ENCODE measurements at places on chromosomes 13 and 19.
A peak's percentile ranks its signal among the peaks of the same experiment; 100 is the strongest.

GRCh38 chr13:85935868-85936467 lies 136.7 kb upstream of the SLITRK6 start:
- DNase-seq, result no peak

GRCh38 chr13:29749401-29750182 lies 100.8 kb downstream of the UBL3 start:
- no peak for DNase-seq

- no peak for DNase-seq
These were observed 51.6 kb downstream of the USP12 start for GRCh38 chr13:27120011-27120410.

GRCh38 chr13:34587576-34587975 lies 354.5 kb upstream of the NBEA start:
- peak; percentile 25 for DNase-seq

DNA sequence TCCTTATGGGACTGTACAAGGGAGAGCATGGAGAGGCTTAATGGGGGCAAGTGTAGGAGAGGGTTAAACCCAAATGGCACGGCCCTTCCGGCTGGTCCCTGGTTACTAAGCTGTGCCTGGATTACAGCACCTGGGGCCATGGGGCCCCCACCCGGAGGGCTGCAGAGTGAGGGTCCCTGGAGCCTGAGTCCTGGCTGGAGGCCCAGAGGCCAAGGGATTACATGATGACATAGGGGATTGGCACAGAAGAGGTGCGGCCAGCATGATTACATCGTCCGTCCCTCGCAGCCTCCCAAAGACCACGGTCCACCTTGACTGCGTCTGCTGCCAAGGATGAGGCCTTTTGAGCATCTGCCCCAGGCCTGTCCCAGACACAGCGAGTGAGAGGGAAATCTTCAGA lies 149.4 kb downstream of the URI1 start:
- no peak for DNase-seq

GRCh38 chr13:35711909-35712308 lies 235.4 kb upstream of the MAB21L1 start:
- no peak for DNase-seq

DNA sequence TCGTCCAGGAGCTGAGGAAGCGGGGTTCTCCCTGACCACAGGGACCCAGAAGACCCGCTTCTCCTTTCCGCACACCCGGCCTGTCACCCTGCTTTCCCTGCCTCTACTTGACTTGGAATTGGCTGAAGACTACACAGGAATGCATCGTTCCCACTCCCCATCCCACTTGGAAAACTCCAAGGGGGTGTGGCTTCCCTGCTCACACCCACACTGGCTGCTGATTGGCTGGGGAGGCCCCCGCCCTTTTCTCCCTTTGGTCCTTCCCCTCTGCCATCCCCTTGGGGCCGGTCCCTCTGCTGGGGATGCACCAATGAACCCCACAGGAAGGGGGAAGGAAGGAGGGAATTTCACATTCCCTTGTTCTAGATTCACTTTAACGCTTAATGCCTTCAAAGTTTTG lies 18.9 kb downstream of the VASP start:
- peak; percentile 56 for DNase-seq

DNA sequence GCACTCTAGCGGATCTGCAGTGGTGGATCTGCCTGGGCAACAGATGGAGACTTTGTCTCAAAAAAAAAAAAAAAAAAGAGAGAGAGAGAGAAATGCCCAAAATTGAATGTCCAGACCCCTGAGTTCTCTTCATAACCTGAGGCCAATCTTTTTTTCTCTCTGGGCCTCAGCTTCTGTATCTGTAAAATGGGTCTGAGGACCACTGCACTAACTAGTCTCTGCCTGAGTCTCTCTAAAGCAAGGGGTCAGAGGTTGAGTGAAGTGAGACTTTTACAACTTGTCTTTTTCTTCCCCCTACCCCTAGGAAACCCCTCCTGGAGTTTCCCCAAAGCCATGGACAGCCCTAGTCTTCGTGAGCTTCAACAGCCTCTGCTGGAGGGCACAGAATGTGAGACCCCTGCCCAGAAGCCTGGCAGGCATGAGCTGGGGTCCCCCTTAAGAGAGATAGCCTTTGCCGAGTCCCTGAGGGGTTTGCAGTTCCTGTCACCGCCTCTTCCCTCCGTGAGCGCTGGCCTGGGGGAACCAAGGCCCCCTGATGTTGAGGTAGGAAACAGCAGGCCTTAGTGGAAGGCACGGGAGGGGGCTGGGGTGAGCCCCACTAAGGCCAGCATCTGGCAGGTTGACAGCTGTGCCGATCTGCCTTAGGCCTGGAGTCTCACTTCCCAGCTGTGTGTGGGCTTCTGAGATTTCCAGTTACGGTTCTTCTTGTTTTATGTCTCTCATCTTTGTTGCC lies 1.8 kb downstream of the TMEM91 start:
- DNase-seq, result peak; percentile 50

DNA sequence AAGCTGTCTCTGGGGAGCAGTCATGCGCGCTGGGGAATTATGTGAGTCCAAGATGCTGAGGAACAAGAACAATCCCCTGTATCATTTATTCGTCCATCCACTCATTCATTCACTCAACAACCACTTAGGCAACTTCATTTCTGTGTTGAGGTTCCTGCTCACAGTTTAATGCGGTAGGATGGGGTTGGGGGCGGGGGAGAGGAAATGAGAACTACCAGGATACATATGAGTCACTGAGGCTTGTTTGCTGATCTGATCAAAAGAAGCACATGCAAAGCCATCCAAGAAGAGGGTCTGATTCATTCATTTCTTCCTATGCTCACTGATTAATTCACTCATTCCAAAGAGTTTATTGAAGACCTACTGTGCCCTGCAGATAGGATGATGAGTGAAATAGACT lies 20.9 kb downstream of the ZNF536 start:
- no peak for DNase-seq

GRCh38 chr19:8490395-8490760 lies 12.1 kb downstream of the PRAM1 start:
- no peak for DNase-seq

- no peak for DNase-seq
These were observed 175.4 kb downstream of the KLF12 start for GRCh38 chr13:73958657-73959397.

DNA sequence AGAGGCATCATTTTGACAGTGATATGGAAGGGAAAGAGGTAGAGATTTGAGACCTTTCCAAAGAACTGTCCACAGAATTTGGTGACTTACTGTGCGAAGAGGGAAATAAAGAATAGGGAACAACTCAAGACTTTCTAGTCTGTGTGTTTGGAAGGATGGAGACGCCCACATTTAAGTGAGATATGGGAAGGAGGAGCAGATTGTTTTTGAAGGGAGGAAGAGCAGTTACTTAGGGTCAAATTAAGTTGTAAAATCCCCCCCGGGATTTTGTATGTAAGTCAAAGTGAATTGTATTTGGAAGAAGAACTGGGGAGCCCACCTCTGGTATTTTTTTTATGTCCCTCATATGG lies 1.2 kb downstream of the USPL1 start:
- DNase-seq, result no peak

DNA sequence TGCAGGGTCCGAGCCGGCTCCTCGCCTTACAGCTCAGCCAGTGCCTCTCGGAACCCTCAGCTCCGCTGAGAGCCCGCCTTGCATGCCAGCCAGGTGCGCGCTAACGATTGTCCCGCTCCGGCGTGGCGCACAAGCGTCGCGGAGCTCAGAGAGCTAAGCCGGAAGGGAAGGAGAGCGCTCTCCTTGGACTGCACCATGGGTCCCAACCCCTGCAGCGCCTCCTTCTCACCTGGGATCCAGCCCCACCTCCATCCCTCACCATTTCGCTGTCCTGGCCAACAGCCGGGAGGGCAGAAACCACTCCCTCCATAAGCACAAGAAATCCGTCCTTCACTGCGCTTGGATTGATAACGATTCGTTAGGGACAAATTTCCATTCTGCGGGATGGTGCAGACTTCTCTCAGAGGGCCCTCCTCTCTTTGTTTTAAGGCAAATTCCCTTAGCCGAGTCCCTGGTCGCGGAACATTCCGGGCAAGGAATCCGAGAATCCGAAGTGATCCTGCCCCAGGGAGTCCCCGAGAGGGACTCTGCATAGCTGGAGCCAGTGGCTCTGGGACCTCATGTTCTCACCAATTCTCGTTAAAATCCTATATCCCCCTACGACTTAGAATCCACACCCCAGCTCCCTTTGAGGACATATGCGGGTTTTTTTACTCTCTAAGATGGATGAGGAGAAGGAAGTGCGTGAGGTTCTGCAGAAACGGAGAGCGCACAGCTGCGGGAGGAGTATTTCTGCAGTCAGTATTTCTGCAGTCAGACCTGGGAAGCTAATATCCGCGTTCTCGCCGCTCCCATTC lies 2.8 kb downstream of the GSX1 start:
- no peak for DNase-seq

- DNase-seq, result no peak
These were observed 167.9 kb downstream of the LMO7 start for GRCh38 chr13:75804054-75804453.

- no peak for DNase-seq
These were observed 418.9 kb downstream of the DIAPH3 start for GRCh38 chr13:59744747-59745391.

- DNase-seq, result no peak
These were observed 164.0 kb upstream of the ZNF507 start for GRCh38 chr19:32181216-32181920.

DNA sequence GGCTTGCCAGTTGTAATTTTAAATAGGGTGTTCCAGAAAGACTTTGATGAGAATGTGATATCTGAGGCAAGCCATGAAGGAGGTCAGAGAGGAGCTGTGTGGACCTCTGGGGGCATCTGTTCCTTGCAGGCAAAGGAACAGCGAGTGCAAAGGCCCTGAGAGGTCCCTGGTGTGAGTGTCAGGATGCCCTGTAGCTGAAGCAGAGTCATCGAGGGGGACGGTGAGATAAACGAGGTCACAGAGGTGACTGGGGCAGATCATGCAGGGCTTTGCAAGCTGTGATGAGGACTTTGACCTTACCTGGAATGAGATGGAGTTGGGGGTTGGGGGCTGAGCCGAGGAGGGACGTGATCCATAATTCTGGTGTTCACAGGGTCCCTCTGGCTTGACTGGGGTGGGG lies 75.0 kb downstream of the RYR1 start:
- DNase-seq, result no peak

- DNase-seq, result no peak
These were observed 3.2 kb downstream of the EHD2 start for GRCh38 chr19:47716270-47716937.

- no peak for DNase-seq
These were observed 204.9 kb downstream of the ZIC5 start for GRCh38 chr13:99766641-99767045.

- DNase-seq, result no peak
These were observed 644.4 kb downstream of the PCDH9 start for GRCh38 chr13:66585669-66586203.

GRCh38 chr13:29271606-29272005 lies 323.9 kb downstream of the SLC7A1 start:
- DNase-seq, result no peak

GRCh38 chr13:109026266-109026665 lies 396.9 kb downstream of the MYO16 start:
- no peak for DNase-seq
